ENCODE measurements at places on chromosomes 11 and 22.

DNA sequence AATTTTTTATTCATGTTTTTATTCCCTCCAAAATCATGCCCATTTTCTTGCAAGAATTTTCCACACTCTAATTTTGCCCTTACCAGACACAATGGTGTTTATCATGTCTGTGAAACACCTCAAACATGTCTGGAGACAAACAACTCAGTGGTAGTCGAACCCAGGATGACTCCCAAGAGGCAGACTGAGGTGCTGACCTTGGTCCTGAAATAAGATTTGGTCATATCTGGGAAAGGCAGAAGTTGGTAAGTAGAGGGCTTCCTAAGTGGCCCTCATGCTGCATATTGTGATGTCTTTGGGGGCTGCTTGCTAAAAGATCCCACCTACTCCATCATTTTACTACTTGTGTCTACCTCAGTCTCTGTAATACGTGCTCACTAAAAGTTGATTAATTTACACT, 369.4 kb upstream of the ISX start:
- no peak for DNase-seq

- no peak for DNase-seq
Observed at GRCh38 chr11:130516554-130517505, 68.4 kb downstream of the ADAMTS15 start.

DNA sequence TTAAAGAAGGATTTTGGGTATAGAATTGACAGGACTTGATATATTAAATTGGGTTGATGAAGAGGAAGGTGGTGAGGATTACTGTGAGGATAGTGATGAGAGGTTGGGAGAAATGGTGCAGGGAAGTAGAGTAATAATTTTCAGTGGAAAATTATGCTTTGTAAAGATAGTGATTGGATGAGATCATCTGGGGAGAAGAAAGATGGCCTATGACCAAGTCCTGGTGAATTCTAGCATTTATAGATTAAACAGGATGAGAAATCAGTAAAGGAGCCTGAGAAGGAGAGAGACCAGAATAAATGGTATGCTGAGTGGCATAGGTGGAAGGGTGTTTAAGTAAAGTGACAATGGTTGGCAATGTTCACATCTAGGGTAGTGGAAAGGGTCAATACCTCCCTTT, 15.0 kb downstream of the IPO7 start:
- DNase-seq: no peak

GRCh38 chr11:117761993-117762392, 35.0 kb downstream of the DSCAML1 start:
- DNase-seq: no peak

- DNase-seq: peak; percentile 42
Observed at GRCh38 chr11:57775491-57775890, 13.9 kb downstream of the CTNND1 start.

GRCh38 chr11:36574486-36574885, 6.7 kb downstream of the RAG1 start:
- no peak for DNase-seq

DNA sequence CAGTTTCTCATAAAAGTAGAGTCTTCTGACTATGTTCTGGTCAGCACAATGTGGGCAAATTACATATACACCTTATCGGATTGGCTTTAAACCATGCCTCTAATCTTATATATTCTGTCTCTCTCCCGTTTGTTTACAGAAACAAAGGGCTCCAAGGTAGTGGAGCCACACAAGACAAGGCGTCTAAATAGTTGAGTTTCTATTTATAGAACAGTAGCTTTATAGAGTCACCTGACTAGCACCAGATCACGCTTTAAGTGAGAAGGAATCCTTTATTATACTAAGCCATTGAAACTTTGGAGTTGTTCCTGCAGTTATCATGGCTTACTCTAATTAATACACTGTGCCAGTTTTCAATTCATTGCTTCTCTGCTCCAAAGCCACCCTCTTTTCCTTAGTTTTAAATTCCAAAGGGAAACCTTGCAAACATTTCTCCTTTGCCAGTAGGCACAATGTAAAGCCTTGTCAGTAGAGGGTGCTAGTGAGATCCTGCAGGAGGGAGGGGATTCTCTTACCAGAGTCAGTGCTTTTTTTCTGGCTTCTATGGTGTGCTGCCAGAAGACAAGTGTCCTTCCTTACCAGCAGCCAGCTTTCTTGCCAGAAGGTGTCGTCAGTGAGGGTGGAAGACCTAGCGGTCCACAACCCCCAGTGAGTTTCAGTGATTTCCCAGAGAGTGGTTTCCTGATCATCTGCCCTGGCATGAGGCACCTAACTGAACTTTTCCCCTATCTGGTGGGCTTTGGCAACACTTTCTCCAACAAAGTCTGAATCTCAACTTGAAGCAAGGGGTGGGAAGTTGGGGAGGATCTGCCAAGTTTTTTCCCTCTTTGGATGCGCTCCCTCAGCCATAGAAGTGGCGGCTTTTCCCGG, 71.7 kb downstream of the RAB38 start:
- DNase-seq: peak; percentile 52

DNA sequence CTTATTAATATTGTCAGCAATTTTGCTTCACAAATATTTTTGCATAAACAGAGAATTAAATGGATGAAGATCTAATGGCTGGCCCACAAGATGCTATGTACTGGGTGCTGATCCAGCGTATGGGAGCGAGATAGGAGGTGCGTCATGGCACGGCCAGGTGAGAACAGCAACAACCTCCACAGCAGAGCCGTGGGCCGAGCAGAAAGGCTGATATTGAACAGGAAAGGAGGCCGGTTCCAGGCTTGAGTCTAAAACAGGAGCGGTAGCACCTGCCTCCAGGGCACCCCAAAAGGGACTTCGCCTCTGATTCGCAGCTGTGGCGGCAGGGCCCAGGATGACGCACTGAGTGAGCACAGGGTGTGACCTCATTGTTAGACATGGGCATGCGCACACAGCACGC, 1502.1 kb downstream of the TBC1D22A start:
- no peak for DNase-seq

- no peak for DNase-seq
Observed at GRCh38 chr11:125093502-125093901, 17.9 kb downstream of the TMEM218 start.

- DNase-seq: no peak
Observed at GRCh38 chr22:25083807-25084200, 115.9 kb upstream of the CRYBB3 start.

DNA sequence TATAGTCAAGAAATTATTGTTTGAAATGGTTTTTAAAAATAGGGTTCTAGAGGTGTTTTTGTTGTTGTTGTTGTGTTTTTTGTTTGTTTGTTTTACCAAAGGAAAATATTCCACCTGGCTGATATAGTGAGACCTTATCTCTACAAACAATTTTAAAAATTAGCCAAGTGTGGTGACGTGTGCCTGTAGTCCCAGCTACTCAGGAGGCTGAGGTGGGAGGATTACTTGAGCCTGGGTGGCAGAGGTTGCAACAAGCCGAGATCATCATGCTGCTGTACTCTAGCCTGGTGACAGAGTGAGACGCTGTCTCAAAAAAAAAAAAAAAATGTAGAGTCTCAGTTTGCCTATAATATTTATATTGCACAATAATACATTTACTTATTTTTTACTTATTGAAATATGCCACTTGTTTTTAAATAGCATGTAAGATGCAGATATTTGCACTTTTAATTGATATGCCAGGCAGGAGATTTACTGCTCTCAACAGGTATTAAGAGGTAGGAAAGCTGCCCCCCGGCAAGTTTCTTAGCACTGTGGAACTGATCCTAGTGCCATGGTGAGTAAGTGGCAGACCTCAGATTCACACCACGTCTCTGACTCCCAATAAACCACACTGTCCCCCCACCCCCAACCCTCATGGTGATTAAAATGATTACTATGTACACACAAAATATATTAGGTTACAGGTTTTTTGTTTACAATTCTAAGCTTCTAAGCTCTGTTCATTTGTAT, 157.4 kb downstream of the TEAD1 start:
- no peak for DNase-seq

DNA sequence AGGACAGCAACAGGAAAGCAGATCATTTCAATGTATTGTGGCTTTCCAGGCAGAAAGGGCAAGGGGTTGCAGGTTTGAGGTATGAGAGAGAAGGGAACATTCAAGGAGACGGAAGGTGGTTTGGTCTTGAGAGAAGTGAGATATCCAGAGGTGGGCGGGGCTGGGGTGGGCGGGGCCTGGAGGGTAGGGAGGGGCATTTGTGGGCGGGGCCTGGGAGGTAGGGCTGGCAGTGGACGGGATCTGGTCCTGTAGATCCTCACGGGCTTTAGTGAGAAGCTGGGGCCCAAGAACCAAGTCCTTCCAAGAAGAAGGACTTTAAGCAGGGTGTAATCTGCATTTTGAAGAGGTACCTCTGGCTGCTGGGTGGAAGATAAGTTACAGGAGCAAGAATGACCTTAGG, 199.2 kb downstream of the MN1 start:
- no peak for DNase-seq

GRCh38 chr11:73839123-73839457, 37.6 kb downstream of the COA4 start:
- DNase-seq: no peak

DNA sequence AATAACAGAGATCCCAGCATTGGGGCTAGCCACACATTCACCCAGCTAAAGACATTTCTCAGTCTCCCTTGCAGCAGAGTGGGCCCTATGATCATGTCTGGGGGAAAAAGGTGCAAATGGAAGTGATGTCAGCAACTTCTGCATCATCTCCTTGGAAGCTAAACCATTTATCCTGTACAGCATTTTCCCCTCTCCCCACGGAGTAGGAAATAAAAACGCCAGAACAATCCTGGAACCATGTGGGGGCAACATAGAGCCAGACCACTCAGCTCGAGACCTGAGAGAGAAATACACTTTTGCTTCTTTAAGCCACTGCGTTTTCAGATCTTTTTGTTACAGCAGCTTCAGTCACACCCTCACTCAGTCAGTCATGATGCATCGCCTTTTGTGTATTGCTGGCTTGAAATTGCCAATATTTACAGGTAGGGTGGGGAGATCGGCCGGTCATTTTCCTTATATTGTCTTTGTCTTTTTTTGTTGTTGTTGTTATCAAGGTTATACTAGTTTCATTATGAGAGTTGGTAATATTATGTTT, 9.1 kb upstream of the RAC2 start:
- no peak for DNase-seq

GRCh38 chr11:46235777-46236688, 41.4 kb upstream of the CREB3L1 start:
- DNase-seq: peak; percentile 57

GRCh38 chr11:117830674-117831351, 6.3 kb upstream of the FXYD2 start:
- no peak for DNase-seq

DNA sequence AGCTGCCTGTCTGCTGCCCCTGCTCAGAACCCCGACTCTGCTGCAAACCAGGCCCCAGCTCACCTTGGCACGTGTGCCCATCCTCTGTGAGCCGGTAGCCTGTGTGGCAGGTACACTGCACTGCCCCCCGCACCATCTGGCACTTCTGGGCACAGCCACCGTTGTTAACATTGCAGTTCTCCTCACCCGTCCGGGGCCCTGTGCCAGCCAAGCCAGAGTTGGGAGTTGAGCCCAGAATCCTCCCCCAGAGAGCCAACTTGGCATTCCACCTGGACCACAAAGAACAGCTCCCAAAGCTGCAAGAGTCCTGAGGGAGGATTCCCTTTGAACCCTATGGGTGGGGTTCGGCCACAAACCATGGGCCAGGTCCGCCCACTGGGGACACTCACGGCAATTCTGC, 22.5 kb downstream of the LRP4 start:
- DNase-seq: no peak

- DNase-seq: no peak
Observed at GRCh38 chr11:100905684-100906083, 218.6 kb downstream of the ARHGAP42 start.

DNA sequence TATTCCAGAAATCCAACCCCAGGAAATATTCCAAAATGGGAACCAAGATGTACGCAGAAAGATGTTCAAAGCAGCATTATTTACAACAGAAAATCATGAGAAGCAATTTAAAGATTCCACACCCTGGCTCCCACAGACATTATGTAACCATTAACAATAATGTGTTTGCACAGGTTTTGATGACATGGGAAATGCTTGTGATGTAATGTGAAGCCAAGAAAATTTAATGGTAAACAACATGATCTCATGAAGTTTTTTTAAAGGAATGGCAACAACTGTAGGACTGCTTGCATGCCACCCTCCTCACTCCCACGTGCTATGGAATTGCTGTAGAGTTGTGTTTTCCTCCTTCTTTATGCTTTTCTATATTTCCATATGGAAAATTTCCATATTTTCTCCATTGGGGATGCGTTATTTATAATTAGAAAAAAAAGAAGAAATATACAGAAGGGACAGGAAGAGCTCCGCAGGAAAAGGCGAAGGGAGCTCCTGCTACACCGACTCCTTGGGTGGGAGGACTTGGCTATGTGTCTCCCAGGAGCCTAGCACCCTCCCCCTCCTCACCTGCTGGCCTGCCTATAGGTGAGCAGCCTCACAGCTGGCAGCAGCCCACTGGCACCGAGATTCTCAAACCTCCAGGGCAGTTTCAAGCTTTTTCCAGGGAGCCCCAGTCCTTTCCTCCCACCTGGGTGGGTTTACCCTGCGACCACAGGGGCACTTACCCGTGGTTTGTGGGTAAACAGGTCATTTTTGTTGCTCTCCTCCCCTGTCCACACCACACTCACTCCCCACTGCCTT, 20.9 kb downstream of the LRFN4 start:
- no peak for DNase-seq

DNA sequence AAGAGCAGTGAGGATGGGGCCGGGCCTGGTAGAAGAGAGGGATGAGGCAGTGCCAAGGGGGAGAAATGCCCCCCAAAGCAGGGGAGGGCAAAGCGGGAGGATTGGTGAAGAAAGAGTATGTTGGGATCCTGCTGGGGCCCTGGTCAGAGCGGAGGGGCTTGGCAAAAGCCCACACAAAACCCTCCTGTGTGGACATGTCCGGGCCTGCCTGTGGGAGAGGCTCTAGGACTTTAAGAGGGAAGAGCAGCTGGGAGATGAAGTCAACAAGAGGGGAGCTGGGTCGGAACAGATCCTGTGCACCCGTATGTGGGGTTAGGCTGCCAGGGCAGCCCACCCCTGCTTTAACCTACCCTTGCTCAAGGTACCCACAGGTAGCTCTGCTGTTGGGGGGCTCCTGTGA, 25.8 kb downstream of the ART5 start:
- DNase-seq: no peak

DNA sequence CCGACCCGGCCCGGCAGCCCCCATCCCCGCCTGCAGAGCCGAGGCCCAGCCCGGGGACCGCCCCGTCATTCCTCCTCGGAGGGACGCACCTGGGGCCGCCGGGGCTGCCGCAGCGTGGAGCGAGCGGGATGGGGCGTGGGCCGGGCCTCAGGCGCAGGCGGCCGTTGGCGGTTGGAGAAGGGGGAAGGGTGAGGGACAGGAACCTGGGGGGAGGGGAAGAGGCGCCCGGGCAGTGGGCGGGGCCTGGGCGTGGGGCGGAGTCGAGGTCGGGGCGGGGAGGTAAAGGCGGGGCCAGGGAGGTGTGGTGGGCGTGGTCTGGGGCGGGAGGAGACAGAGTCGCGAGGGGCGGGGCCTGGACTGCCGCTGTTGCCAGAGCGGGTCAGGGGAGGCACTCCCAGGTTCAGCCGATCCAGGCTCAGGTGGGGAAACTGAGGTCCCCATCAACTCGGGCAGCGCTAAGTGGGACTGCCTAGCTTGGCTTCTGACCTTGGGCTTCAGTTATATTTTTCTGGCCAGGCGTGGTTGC, at the start of gene TESMIN:
Gene TESMIN, minus strand, starts transcription at position 190 of the 526 bp plus-strand sequence. CDS start 860 bp downstream, outside the sequence.
- peak; percentile 82 for DNase-seq

All from suppressor macrophage (primary cell).